ENCODE measurements at places on chromosomes 1 and 21. TPM values are rescaled to one million over a fixed set of nuclear protein-coding genes. Genes with fewer than 3 reads are reported as not detected.

Gene PTGFR
- polyA plus RNA-seq, result 2.9 TPM

- DNase-seq, result no peak
These were observed 8.6 kb downstream of the RAP1A start for GRCh38 chr1:111628153-111628552.

DNA sequence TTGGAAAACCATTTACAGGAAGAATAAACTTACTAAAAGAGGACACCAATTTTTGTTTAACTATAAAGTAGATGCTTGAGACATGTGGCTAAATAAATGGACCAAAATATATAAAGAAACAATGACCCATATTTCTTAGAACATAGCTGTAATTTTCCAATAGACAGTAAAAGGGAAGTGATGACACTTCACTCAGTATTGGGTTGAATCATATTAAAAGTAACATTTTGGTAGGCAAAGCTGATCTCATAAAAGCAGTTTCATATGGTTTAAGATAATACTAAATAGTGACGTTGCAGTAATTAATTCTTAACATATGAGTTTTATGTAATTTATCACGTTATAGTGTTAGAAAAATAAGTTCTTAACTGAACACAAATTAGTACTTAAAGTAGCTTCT lies 308.9 kb upstream of the RUNX1 start:
- DNase-seq, result no peak

DNA sequence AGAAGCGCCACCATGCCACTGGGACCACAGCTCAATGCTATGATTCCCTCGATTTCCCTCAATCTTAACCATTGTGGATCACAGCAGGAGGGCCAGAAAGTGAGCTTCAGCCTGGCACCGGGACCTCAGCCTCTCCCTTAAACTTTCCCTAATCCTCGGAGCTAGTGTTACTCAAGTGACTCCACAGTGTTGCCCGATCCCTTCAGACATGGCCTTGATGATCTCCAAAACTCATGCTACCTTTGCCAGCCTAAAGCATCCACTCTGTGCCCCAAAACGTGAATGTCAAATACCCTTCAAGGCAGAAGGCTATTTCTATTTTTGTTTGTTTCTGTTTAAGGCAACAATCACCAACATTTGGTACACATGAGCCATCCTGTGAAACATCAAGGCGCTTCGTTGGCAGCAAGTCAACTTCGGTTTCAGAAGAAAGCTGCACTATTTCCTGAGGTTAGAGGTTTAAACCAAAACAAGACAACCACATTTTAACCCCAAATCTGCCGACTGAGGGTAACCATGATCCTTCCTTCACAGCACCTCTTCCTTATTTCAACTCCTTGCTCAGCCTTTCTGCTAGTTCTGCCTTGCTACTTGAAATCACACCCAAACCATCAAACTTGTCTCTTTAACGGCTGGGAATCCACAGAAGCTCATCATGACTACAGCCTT lies 94.4 kb upstream of the KRTAP19-8 start:
- no peak for DNase-seq

DNA sequence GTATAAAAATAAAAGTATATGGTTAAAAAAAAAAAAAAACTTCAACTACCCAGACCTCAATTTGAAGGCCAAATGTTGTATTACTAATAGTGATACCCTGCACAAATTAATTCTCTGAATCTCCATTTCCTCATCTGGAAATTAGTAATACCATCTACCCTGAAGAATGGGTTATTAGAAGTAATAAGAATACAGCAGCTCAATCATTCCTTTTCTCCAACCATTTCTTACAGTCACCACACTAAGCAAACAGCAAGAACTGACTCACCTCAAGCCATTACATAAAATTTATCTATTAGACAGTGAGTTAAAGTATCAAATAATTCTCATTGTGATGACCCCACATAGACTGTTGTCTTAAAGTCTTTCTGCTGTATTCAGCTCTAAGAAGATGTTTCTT lies 39.6 kb downstream of the RERE start:
- no peak for DNase-seq

- no peak for DNase-seq
These were observed 20.6 kb downstream of the VWA5B1 start for GRCh38 chr1:20311289-20311688.

GRCh38 chr1:11463177-11463576 lies 15.8 kb upstream of the DISP3 start:
- DNase-seq, result no peak

All from testis (tissue), 5 donors.